ENCODE measurements at places on chromosomes 3 and 15.

GRCh38 chr3:123021996-123022510 is 5.5 kb downstream of the SEMA5B start:
- DNase-seq = no peak

DNA sequence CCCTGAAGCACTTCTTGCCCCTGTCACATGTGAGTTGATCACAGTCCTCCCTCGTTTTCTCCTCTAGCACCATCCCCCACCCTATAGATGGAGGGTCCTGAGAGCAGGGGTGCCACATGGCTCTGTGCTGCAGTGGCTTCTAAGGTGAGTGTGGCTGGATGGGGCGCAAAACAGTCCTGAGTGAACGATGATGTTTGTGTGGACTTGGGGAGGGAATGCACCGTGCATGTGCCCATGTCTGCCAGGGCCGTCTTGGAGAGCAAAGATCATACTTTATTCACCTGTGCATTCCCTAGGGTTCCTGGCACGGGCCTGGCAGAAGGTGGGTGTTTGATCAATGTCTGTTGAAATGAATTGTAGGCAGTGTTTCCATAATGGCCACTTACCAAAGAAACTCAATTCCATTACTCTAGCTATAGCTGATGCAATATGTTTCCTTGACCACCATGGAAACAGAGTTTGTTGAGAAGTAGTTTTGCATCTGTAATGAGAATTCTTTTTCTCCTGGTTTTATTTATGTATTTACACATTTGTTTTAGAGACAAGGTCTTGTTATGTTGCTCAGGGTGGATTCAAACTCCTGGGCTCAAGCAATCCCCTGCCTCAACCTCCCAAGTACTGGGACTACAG is 58.0 kb downstream of the ABTB1 start:
- DNase-seq = no peak

- DNase-seq = no peak
Observed at GRCh38 chr3:18501679-18502343, 76.7 kb upstream of the SATB1 start.

- DNase-seq = no peak
Observed at GRCh38 chr3:161067335-161067734, 37.8 kb downstream of the B3GALNT1 start.

- no peak for DNase-seq
Observed at GRCh38 chr15:85600001-85600400, 194.7 kb downstream of the KLHL25 start.

- DNase-seq = no peak
Observed at GRCh38 chr3:48018841-48019240, 2.6 kb upstream of the MAP4 start.

- peak; percentile 21 for DNase-seq
Observed at GRCh38 chr15:84749111-84749991, 959 bp downstream of the ZNF592 start.

DNA sequence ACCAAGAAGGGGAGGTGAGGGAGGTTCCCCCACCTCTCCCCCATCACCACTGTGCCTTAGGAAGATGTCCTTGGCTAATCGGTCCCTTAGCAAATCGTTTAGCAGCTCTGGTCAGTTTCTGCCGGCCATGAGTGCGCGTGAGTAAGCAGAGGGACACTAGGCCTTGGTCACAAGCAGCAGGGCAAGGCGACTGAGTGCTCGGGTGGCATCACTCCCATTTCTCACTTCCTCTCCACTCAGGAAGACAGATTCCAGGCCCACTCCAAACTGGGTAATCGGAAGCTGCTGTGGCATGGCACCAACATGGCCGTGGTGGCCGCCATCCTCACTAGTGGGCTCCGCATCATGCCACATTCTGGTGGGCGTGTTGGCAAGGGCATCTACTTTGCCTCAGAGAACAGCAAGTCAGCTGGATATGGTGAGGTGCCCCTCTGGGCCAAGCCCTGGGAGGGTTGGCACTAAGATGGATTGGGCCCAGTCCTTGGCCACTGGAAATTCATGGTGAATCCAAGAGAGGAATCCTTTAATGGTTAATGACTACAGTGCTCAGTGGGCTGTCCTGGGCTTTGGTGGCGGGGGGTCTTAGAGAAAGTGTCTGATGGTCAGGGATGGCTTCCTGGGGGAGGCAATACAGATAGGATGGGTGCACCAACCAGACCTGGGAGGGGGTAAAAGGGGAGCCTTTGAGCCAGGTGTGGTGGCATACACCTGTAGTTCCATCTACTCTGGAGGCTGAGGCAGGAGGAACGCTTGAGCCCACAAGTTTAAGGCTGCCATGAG is 4.0 kb downstream of the PARP3 start:
- DNase-seq = no peak

DNA sequence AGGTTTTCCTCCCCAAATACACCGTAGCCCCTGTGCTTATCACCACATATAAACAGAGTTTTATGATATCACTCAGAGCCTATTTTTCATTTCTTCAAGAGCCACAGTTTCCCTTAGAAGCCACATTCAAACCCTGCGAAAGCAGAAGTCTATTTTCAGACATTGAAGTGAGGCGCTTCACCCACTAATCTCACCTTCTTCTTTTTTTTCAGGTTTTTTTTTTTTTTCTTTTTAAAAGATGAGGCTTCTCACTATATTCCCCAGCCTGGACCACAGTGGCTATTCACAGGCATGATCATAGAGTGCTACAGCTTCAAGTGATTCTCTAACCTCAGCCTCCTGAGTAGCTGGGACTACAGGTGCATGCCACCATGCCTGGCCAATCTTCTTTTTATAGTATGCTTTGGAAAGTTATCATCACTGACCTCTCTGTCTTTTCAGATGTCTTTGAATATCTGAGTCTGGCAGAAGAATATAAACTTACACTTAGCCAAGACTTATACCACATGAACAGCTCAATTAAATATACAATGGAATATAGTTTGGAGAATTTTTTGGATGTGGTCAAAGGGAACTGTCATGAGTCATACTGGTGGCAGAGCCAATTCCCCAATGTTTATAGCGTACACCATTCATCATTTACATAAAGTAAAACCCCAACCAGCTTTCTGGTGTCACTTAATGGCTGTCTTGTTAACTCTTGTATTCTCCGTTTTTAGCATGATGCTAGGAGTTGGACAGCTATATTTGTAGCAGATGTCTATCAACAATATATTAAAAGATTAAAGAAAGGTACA is 59.7 kb upstream of the CCDC50 start:
- no peak for DNase-seq

- DNase-seq = no peak
Observed at GRCh38 chr15:81548365-81549130, 174.5 kb upstream of the TMC3 start.

DNA sequence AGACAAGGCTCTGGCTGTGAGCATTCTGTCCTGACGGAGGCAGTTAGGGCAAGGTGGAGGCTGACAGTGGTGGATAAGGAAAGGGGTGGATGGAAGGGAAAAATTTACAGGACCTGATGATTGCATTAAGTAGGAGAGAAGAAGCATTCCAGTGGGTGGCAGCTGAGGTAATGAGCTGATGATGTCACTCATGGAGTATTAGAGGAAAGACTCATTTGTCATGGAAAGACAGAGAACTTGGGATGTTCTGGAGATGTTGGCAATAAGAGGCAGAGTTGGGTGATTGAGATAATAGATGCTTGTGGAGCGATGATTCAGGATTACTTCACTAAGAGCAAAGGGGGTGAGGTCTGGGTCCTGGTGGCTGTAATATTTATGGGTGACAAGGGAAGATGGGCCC is 63.6 kb upstream of the SCN5A start:
- no peak for DNase-seq

GRCh38 chr15:78551902-78552301 is 11.7 kb downstream of the PSMA4 start:
- no peak for DNase-seq
